ENCODE measurements at places on chromosomes 1 and 21. TPM values are rescaled to one million over a fixed set of nuclear protein-coding genes. Genes with fewer than 3 reads are reported as not detected.
A peak's percentile ranks its signal among the peaks of the same experiment; 100 is the strongest.

DNA sequence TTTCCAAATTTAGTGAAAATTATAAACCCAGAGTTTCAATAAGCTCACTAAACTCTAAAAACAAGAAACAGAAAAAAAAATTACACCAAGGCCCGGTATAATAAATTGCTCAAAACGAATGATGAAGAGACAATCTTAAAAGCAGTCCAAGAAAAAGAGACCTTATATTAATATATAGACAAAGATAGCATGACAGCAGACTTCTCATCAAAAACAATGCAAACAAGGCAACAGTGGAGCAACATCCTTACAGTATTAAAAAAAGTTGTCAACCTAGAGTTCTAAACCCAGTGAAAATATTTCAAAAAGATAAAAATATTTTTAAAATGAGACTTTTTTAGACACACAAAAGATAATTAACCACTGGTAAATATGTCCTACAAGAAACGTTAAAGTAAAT is 46.7 kb downstream of the KIFAP3 start:
- no peak for DNase-seq

DNA sequence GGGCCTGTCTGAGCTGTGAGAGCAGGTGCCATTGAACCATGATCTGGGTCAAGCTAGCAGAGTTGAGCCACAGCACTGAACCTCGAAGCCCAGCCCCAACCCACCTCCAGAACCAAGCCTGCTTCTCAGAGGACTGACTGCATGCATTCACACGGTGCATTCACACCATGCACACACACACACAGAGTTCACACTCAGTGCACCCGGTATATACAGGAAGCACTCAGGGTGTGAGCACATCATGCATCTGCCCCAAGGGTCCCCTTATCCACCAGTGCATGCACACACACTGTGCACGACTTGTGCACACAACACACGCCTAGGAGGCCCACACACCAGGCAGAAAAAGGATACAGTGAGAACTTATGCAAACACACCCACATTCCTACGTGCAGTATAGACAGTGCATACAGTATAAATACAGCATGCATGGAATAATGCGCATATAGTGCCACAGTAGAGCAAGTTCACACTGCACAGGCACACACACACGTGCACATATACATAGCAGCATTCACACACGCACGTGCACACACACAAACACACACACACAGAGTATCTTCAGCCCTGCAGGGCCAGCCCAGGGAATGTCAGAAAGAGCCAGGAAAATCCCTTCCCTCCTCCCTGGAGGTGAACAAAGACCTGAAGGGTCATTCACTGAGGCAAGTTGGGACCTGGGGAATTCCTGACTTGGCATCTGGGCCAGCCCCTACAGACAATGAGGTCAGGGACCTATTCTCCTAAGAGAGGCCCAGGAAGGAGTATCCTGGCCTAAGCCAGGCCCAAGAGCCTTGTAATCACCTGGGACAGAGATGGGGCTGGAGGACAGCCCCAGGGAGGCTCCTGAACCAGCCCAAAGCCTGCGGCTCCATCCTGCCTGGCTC is 42.1 kb downstream of the CAMK2N1 start:
- DNase-seq, result no peak

DNA sequence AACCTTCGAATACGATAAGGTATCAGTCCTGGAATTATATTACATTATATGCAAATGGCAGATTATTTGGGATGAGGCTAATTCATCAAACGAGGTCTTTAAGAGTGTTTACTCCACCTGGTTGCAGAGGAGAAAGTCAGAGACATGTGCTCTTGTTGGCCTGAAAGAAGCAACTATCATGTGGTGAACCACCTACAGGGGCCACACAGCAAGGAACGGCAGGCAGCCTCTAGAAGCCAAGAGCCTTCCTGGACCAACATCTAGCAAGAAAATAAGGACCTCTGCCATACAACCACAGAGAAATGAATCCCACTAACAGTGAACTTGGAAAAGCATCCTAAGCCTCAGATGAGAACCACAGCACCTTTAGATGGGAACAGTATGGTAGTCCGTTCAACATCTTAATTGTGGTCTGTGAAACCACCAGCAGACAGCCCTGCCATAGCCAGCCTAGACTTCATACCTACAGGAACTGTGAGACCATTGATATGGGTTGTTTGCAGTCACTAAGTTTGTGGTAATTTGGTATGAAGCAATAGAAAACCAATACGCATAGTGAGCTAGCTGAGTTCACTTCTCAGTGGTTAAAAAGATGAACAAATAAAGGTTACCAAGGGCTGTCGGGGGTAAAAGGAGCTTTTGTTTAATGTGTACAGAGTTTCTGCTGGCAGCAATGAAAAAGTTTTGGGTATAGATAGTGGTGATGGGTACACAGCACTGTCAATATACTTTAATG is 345.7 kb upstream of the RUNX1 start:
- no peak for DNase-seq

DNA sequence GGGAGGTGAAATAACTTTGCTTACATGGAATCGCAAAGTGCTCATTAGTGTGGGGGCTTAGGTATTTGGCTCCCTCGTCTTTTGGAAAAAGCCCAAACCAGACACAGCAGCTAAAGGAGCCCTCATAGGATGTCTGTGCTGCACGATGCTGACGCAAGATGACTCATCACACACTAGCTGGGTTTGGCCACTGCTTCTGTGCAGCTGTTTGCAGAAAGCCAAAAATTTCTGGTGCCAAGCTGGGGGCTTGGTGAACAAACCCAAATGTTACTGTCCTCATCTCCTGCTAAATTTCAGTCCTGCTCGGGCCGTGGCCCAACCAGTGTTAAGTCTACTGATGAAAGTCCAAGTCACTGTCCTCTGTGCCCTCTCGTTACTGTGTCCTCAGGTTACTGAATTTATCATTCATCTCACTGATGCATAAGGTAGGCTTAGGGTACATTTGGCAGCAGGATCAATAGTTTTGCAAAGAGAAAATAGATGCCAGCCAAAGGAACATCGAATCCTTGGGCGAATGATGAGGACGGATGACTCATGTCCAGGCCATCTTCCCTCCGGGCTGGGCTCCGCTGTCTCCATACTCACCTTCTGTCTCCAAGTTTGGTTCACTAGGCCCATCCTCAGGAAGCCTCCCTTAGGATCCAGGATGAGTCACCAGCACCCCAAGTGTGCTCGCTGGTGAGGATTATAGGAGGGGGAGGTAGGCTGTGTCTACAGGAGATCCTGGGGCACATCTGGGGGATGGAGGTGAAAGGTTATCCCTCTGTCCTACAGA is 177.7 kb downstream of the ADSS2 start:
- DNase-seq, result peak; percentile 52

GRCh38 chr21:26814386-26814785 is 30.8 kb downstream of the ADAMTS1 start:
- DNase-seq, result no peak

GRCh38 chr1:35931446-35932157 is 697 bp downstream of the AGO3 start:
- DNase-seq, result no peak

- DNase-seq, result no peak
Measured at GRCh38 chr21:42991992-42992740, 17.8 kb downstream of the PKNOX1 start.

- DNase-seq, result no peak
Measured at GRCh38 chr1:26084091-26084561, 16.7 kb upstream of the TRIM63 start.

DNA sequence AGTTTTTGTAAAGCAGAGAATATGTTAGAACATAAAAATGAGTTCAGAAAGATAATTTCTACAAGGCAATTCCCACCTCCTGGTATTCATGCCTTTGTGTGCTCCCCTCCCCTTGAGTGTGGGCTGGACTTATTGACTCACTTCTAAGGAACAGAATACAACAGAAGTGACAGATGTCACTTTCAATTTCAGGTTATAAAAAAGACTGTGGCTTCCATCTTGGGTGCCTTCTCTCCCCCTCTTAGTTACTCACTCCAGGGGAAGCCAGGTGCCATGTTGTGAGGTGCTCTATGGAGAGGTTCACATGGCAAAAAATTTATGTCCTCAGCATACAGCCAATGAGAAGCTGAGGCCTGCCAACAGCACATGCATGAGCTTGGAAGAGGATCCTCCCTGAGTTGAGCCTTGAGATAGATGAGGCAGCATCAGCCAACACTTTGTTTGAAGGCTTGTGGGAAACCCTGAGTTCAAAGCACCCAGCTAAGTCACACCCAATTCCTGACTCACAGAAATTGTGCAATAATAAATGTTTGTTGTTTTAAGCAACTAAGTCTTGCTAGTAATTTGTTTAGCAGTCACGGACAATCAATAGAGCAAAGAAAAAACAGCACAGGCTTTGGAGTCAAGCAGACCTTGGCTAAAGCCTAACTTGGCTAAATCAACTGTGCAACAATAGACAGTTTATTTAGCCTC is 73.5 kb upstream of the NGF start:
- DNase-seq, result peak; percentile 97

DNA sequence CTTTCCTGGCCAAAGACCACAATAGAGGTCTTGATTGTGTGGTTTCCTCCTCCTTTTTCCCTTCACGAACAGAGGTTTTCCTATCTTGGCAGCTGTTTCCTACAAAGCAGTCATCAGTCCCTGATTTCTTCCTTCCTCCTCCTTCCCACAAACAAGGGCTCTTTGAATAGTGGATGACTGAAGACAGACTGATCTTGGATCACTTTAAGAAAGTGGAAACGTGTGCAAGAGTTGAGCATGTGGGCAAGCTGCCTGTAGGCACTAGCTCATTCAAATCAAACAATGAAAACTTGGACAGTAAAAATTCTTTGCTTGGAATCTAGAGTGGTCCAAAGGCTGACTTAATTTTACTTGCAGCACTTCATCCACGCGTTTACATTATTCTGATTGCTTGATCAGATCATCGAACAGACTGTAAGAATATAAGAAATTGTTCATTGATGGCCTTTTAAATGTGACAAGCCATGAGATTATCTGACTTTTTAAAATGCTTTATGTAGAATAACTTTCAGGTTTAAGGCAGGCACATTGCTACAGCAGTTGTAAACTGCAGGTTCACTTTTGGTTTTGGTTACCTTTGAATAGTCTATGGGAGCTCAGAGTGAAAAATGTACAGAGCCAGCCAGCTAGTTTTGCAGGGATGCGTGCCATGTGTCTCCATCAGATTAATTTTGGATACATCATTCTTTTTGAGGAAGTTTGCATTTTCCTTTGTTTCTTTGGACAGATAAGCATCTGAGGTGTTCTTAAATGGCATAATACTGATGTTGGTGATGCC is 34.4 kb downstream of the ADGRL2 start:
- DNase-seq, result no peak

DNA sequence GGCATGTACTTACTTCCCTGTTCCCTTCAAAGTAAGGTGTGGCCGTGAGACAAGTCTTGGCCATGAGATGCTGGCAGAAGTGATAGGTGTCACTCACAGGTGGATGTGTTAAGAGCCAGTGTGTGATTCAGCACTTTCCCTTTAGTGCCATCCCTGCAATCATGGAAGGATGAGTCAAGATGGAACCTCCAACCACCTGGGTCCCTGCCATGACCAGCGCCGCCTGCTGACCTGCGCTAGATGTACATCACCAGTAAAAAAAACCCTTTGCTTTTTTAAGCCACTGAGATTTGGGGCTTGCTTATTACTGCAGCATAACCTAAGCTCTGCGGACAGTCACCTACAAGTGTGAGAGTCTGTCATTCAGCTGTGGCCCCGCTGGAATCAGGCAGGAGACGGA is 71.7 kb downstream of the TOMM20 start:
- no peak for DNase-seq

DNA sequence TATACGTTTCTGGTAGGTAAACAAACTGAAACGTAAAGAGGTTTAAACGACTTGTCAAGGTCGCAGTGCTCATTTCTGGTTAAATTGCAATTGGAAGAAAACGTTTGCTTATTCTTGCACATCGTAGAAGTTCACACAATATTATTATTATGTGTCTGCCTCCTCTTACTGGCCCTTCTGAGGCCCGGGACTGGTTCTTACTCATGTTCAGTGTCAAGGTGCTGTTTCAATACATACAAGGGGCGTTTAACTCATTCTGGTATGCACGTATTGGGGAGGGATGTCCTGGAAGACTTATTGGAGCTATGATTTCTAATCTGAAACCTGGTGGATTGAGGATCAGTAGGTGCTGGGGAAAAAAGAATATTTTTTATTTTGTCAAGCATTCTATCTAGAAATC is 932 bp downstream of the RPF1 start:
- DNase-seq, result no peak

GRCh38 chr1:11753555-11754208 is 8.3 kb upstream of the C1orf167 start:
- no peak for DNase-seq

DNA sequence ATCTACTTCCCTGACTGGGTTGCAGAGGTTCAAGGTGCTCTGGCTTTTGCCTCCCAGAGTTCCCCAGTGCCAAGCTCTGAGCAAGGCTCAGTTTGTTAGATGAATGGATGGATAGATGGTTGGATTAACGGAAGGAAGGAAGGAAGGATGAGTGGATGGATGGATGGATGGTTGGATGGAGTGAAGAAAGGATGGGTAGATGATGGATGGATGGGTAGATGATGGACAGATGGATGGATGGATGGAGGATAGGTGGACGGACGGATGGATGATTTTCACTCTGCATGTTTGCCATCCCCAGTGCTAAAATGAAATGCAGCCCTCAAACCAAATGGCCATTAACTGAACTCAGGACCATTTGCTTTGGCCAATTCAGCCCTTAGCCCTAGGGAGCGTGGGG is 27.4 kb upstream of the TENT5C start:
- DNase-seq, result no peak

- peak; percentile 57 for DNase-seq
Measured at GRCh38 chr1:57831624-57832023, 407.8 kb upstream of the DAB1 start.

The FRRS1 gene
- 4.1 TPM for total RNA-seq

The CFHR1 gene
- 0.81 TPM for total RNA-seq

The SCCPDH gene
- total RNA-seq, result 24.5 TPM

The DENND1B gene
- 14.1 TPM for total RNA-seq

The ACTL8 gene
- total RNA-seq, result 0.55 TPM

The PLPPR4 gene
- total RNA-seq, result not detected

The LRRC71 gene
- total RNA-seq, result not detected

The F13B gene
- total RNA-seq, result not detected

The LCE1D gene
- total RNA-seq, result not detected

The VWA5B1 gene
- not detected for total RNA-seq

The NUAK2 gene
- 3.8 TPM for total RNA-seq
